ENCODE measurements at places on chromosomes 3 and 15.

DNA sequence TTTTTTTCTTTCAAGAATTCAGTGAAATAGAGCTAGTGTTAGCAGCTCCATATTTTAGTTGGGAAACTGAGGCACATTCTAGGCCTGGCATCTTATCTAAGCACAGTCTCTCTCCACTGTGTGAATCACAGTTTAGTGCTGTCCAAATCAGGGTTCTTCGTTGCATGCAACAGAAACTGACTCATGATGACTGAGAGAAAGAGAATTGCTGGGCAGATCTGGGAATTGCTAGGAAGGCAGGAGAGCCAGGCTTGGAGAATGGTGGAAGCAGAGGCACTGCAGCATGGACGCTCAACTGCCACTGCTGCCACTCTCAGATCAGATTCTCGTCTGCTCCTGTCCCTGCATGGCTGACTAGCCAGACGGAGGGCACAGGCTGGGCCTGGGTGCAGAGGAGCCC lies 40.7 kb upstream of the CHST2 start:
- peak; percentile 70 for DNase-seq

- no peak for DNase-seq
Observed at GRCh38 chr15:31265090-31265870, 61.4 kb upstream of the KLF13 start.

GRCh38 chr15:43190178-43190577 lies 5.0 kb downstream of the CCNDBP1 start:
- DNase-seq: no peak

GRCh38 chr3:13016721-13017255 lies 56.4 kb downstream of the IQSEC1 start:
- DNase-seq: no peak

GRCh38 chr15:60006203-60006862 lies 2.2 kb downstream of the FOXB1 start:
- DNase-seq: peak; percentile 29

DNA sequence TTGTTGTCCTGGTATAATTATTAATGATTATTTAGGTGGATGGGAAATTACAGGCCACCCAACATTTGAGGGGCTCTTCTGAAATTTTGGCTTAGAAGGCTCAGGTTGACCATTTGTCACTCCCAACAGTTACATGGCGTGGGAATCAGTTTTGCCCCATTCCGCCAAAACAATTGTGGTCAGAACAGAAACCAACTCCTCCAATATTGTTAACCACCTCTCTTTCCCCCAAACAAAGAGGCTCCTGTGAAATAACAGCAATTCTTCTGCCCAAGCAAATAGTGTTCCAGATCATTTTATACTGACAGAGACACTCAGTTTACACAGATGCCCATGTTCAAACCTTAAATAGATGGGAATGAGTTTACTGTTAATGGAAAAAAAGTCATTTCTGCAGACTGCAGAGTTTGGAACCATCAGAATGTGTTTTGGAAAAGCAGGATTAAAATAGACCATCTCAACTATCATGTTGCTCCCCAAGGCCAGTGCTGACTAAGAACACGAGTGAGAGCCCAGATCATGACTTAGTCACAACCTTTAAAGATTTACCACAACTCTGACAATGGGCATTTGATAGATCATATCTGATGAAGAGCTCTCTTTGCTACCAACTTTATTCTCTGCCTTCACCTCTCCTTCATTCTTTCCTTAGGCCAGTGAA lies 102.1 kb downstream of the DUT start:
- peak; percentile 85 for DNase-seq

DNA sequence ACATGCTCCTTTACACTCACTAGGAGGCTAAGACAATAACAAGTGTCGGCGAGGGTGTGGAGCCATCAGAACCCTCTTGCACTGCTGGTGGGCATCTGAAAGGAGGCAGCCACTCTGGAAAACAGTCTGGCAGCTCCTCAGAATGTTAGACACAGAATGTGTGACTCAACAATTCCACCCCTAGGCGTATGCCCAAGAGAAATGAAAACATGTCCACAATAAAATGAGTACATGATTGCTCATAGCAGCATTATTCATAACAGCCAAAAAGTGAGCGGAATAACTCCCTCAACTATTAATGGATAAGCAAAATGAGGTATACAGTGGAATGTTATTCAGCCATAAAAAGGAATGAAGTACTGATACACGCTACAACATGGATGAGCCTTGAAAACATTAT lies 57.8 kb downstream of the WNT7A start:
- DNase-seq: peak; percentile 23

GRCh38 chr3:65978116-65978515 lies 60.6 kb downstream of the MAGI1 start:
- DNase-seq: peak; percentile 43
